ENCODE measurements at places on chromosomes 11 and 22.

DNA sequence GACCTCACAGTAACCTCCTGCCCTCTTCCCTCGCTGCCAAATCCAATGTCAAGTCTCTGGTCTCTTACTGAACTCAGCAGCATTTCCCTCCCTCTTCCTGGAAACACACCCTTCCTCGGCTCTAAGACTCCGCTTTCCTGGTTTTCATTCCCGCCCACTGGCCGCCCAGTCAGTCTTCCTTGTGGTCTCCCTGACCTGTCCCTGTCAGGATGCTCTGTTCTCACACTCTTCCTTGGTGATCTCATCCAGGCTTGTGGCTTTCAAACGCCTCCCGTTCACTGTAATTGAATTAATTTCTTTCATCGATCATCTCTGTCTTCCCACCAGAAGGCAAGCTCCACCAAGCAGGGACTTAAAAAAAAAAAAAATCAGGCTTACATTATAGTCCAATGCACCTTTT is 33.5 kb downstream of the MYO18B start:
- DNase-seq, result no peak

- DNase-seq, result no peak
Observed at GRCh38 chr11:60347084-60347797, 20.2 kb downstream of the MS4A6E start.

GRCh38 chr11:73218830-73219215 is 742 bp downstream of the P2RY2 start:
- no peak for DNase-seq

DNA sequence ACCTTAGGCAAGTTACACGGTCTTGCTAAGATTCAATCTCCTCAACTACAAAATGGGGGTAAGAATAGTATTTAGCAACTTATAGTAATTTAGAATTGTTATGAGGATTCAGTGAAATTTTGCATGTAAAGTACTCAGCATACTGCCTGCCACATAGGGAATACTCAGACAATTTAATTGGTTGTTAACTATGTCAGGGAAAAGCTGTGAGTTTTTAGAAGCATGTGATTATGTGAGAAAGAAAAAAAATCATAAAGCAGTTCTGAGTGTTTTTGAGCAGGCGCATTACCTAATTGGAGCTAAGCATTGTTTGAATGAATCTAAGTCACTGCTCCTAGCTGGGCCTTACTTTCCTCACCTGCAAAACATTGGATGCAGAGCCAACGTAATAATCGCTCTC is 287.3 kb upstream of the MTNR1B start:
- DNase-seq, result no peak

DNA sequence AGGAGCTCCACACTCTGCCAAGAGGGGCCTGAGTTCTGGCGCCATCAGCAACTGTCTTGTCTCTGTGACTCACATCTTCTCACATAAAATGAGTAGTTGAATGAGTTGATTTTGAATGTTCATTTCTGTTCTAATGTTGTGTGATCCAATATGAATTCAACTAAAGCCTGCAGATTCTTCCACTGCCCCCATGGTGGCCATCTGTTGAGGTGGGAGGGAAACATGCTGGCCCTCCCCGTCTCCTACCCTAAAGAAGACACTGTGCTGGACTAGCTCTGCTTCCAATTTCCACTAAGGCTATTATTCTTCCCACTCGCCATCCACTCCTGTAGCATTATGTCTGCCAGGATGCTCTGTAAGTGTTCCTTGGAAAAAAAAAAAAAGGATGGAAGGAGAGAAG is 555.6 kb upstream of the LARGE1 start:
- DNase-seq, result no peak

DNA sequence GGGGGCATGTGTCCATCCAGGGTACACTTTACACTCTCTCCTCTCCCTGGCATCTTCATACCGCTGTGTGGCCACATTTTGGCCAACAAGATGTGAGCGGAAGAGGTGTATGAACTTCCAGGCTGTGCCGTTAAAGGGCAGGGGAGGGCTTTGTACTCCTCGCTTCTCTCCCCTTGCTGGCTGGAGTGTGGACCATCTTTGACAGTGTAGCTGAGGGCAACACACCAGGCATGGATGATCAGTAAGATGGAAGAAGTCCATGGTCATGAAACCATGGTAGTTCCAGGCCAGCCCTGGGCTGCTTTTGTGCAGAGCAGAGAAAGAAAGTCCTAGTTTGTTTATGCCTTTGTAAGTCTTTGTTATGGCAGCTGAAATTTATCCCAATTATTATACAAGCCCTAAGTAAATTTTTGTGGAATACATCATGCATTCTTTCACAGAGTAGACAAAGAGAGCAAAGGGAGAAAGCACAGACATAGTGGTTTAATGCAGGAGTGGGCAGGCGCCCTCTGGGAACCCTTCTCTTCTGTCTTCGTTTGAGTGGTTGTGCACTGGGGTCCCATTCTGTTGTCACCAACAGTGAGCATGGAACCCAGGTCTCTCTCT is 70.4 kb downstream of the FBXO7 start:
- DNase-seq, result no peak

All from NCI-H2081 (cell line).